Suprapubic skin (tissue), 4 donors: ENCODE measurements at places on chromosomes 12 and 14. TPM values are rescaled to one million over a fixed set of nuclear protein-coding genes. Genes with fewer than 3 reads are reported as not detected.

PTPRO gene
- total RNA-seq, result 0.30 TPM

- no peak for DNase-seq
Measured at GRCh38 chr12:74349925-74350324, 187.7 kb upstream of the ATXN7L3B start.

OR11H12 gene
- not detected for total RNA-seq

DNA sequence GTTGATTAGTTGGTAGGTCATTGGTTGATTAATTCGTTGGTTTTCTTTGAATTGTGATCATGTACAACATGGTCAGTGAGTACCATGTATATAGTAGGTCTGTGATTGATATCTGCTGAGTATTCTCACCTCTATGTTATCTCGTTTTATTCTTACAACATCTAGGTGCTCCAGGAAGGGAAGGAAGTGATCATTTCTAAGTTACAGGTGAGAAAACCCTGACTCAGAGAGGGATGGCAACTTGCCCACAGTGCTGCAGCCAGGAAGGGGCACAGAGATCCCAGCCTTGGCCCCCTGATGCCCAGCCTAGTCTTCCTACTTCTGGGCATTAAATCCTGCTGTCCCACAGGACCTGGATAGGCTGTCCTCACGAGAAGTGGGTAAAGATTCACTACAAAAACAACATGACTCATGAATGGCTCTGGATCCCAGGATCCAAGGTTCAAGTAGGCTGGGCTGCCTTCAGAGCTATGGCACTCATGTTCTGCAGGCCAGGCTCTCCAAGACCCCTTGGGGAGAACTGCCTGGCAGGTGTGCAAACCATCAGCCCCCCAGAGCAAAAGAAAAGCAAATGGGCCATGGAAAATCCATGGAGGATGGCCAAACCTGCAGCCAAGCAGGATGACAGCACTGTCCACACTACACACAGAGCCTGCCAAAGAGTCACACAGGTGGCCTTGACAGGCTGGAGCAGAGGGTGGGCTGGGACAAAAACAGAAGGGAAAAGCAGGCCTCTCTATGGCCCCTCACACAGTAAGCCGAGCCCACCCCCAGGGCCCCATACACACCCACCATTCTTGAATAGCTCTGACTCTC lies 146.2 kb downstream of the BCL11B start:
- peak; percentile 28 for DNase-seq

GRCh38 chr12:112836736-112837628 lies 45.4 kb downstream of the RPH3A start:
- DNase-seq, result no peak

DNA sequence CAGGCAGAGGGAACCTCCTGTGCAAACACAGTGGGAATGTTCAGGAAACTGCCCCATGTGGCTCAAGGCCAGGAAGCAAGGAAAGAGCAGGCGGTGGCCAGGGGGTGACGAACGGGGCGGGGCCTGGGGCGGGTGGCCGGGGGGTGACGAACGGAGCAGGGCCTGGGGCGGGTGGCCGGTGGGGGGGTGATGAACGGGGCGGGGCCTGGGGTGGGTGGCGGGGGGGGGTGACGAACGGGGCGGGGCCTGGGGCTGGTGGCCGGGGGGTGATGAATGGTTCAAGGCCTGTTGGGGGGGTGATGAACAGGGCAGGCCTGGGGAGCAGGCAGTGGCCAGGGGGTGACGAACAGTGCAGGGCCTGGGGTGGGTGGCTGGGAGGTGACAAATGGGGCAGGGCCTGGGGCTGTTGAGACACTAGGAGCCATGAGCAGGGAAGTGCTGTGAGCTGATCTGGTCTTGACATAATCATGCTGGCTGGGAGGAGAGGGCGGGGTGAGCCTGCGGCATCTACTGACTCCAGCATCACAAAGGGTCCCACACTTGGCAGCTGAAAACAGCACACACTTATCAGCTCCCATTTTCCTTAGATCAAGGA lies 62.7 kb upstream of the FBRSL1 start:
- DNase-seq, result no peak

PIANP gene
- not detected for total RNA-seq

DACT1 gene
- total RNA-seq, result 4.5 TPM

DNA sequence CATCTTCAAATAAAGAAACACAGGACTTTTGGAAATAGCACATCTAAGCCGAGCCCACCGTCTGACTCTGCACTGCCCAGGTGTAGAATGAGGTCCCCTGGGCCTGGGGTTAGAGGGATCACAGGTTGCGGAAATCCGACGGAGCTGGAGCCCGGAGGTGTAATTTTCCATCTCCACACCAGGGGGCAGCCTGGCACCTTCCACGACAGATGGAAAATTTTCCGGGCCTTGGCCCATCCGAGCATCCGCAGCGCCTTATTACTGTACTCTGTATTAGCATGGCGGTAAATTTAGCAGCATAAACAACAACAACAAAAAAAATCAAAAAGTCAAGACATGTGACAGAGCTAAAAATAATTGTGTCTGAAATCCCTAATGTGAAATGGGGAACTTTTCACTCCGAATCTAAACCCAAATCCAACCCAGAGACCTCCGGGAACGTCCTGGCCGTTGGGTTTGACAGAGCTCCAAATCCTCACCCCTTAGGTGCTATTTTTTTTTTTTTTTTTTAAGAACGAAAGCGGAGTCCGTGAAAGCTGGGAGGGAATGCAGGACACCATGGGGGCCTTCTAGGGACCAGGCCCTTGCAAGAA lies 93.9 kb downstream of the KSR2 start:
- DNase-seq, result peak; percentile 68

DNA sequence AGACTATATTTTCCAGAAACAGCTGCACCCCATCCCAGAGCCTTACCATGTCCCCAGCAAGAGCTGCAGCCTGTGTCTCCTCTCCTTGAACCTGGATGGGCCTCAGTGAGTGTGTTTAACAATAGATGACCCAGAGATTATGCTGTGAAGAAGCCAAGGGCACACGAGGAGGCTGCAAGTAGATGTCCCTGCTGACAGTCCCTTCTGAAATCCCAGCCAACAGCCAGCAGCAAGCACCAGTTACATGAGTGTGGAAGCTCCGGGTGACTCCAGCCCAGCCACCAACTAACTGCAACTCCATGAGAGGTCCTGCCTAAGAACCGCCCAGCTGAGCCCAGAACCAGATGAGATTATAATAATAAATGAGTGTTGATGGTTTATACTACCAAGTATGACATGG lies 191.7 kb downstream of the BCL11B start:
- no peak for DNase-seq

DNA sequence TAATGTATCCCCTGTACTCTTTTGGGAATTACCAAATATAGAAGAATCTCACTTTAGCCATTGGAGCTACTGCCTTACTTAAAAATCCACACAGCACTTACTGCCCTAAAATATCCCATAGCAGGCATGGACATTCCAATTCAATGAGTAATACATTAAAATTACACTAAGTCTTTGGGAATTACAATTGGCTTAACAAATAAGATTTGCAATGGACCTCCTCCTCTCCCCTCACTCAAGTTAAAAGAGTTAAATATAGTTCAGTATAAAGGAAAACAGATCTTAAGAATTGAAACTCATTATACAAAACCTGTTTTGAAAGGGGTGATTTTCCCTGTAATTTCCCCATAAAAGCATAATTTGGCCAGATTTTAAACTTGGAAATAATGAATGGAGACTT lies 477.1 kb downstream of the SLC16A7 start:
- DNase-seq, result no peak

- DNase-seq, result no peak
Measured at GRCh38 chr12:115910057-115910456, 367.4 kb downstream of the MED13L start.

GRCh38 chr12:45666816-45667215 lies 62.7 kb upstream of the ARID2 start:
- no peak for DNase-seq

GRCh38 chr14:101500061-101500460 lies 61.2 kb upstream of the DIO3 start:
- peak; percentile 54 for DNase-seq

DNA sequence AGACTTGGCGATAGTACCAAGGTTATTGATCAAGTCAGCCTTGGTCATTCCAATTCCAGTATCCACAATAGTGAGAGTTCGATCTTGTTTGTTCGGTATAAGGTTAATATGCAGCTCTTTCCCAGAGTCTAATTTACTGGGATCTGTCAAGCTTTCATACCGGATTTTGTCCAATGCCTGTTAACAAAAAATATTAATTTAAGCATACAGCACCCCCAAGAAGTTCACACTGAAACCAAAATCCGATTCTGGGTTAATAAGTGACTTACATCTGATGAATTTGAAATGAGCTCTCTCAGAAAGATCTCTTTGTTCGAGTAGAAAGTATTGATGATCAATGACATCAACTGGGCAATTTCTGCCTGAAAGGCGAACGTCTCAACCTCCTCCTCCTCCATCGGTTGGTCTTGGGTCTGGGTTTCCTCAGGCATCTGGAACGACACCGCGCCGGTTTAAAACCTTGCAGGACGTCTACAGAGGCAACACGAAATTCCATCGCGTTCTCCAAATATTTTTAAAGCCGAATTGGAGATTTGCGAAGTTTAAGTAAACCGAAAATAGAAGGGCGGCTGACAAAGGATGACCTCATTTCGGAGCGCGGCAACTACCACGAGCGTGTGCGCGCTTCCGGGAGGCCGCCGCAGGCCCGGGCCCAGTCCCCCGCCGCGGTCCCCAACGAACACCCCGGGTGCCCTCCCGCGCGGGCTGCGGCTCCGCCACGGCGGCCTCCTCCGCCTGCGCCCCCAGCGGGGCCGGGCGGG lies 716 bp downstream of the HSP90AA1 start:
- no peak for DNase-seq

RIMBP2 gene
- total RNA-seq, result 2.1 TPM

DNA sequence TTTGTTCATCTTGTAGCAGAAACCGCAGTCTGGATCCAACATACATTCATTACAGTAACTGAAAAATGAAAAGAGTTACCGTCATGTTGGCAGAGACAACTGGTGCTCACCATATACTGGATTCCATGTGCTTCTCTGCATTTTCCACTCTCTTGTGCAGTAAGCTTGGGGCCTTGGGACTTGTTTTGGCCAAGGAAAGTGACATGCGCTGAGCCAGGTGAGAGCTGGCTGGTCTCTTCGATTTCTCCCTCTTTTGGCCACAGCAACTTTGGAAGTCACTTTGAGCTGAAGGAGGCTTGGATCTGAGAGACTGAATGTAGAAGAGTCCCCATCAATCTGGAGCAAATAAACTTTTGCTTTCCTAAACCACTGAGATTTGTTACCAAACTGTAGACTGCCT lies 210.6 kb upstream of the ABCD2 start:
- no peak for DNase-seq

A2M gene
- 58.0 TPM for total RNA-seq

DNA sequence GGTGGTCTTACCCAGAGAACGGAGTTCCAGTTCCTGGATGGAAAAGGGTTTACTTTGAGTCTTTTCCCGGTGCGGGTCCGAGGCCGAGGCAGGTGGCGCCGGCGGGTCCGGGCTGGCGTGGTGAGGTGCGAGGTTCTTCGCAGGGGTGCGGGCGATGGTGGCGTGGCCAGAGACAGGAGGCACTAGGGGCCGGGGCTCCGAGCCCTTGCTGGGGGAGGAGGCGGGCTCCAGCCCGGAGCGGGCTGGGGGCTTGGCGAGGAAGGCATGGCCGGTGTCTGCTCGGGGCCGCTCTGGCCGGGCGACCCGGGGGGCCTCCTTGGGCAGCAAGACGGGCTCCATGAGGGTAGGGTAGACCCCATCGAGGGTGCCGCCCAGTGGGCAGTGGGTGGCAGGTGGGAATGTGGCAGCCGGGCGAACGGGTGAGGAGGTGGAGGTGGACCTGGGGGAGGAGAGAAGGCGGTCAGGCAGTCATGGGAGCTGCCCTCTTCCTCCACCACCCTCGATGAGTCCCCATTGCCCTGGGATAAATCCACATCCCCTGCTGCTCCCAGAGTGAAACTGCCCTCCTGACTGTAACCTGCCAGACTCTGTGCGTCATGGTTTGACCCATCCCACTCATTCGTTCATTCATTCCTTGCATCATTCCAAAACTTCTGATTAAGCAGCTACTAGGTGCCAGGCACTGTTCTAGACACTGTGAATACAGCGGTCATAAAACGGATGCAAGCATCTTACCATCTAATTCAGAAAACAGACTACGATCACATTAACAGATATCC lies 42.0 kb downstream of the RFLNA start:
- no peak for DNase-seq

DNA sequence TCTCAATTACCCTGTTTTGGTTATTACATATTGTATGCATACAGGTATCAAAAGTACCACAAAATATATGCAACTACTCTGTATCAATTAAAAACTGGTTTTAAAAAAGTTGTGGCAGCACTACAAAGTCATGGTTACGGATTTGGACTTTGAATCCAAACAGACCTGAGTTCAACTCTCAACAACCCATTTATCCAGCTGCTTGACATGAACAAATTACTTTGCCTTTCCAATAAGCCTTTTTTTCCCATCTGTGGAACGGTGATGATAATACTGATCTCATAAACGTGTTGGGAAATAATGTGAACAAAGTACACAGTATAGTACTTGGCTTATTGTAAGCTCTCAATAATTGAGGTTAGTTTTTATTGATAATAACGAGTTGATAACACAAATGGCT lies 85.0 kb downstream of the MNAT1 start:
- no peak for DNase-seq

DCP1B gene
- total RNA-seq, result 19.5 TPM

PMEL gene
- total RNA-seq, result 67.7 TPM

DNA sequence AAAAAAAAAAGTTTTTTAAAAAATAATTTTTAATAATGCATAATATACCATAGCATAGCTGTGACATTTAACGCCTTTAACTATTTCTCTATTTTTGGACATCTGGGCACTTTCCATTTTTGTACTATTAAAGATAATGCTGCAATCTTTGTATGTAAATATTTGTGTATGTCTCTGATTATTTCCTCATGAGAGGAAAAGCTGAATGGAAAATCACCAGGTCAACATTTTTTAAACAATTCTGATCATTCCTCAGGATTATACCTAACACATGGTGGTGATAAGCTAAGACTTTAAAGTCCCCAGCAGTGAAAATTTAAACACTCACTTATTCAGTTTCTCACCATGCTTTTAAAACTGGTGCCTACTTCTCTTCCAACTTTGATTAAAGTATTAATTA lies 31.3 kb upstream of the NR1H4 start:
- DNase-seq, result no peak

GRCh38 chr12:112029301-112029700 lies 16.1 kb downstream of the ERP29 start:
- no peak for DNase-seq

GRCh38 chr14:25095736-25096437 lies 45.9 kb upstream of the STXBP6 start:
- no peak for DNase-seq

DNA sequence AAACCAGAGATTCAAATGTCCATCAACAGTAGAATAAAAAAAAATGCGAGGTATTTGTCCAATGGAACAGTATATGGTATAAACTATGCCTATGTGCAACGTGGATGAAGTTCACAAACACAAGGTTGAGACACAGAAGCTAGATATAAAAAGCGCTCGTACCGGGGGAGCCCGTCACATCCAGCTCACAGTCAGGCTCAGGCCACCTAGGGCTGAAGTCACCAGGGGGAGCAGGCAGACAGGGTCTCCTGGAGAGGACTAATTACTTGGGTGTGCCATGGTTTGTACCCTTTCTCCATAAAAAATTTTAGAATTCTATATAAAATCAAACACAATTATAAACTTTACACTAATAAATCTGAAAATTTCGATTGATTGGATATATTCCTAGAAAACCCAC lies 13.6 kb downstream of the AHNAK2 start:
- DNase-seq, result no peak

GRCh38 chr12:52496054-52496453 lies 3.0 kb upstream of the KRT6A start:
- DNase-seq, result no peak
